Right lobe of liver (tissue), 6 donors: ENCODE measurements at places on chromosomes 1 and 21. TPM values are rescaled to one million over a fixed set of nuclear protein-coding genes. Genes with fewer than 3 reads are reported as not detected.
A peak's percentile ranks its signal among the peaks of the same experiment; 100 is the strongest.

The LIN28A gene
- 0.09 TPM for total RNA-seq

The DDI2 gene
- total RNA-seq: 34.3 TPM

DNA sequence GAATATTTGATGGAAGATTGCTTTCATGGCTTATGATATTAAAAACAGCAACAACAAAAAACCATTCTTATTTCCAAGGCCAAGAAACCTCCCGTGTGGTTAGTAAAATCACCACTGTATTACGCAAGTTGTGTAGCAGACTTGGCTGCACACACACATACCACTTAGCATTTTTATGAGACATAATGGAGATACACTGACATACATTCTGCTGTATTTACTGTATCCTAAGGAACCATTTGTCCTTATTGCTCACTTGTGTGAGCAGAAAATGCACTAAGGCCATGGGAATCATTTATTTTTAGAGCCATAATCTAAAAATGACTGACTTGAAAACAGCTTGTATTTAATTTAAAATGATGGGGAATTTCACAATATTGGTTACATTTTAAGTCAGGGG lies 584 bp upstream of the C1orf141 start:
- H3K27me3 ChIP-seq: no peaks in the 10 kb centered on the region
- no peaks in the 10 kb centered on the region for H3K36me3 ChIP-seq
- H3K4me3 ChIP-seq: no peak overlapping the region

DNA sequence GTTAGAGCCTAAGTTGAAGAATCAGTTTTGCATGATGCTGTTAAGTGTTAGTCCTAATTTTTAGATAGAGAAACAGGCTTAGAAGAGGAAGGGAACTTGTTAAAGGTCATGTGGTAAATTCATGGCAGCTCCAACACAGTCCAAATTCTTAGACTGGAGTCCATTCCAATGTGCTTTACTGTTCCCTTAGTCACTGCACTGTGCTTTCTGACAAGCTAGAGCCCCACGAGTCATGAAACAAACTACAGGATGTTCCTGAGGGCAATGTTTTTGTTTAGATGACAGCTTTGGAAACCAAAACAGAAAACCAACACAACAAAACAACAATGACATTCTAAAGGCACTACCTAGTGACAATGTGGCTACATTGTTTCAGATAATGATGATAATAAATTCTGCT lies 23.1 kb upstream of the RGS4 start:
- no peak overlapping the region for H3K27ac ChIP-seq
- H3K4me3 ChIP-seq: no peak overlapping the region
- H3K27me3 ChIP-seq: no peaks in the 10 kb centered on the region
- no peaks in the 10 kb centered on the region for H3K36me3 ChIP-seq
- no peak for DNase-seq
- no peaks in the 10 kb centered on the region for H3K4me1 ChIP-seq

The KTI12 gene
- 7.5 TPM for total RNA-seq

DNA sequence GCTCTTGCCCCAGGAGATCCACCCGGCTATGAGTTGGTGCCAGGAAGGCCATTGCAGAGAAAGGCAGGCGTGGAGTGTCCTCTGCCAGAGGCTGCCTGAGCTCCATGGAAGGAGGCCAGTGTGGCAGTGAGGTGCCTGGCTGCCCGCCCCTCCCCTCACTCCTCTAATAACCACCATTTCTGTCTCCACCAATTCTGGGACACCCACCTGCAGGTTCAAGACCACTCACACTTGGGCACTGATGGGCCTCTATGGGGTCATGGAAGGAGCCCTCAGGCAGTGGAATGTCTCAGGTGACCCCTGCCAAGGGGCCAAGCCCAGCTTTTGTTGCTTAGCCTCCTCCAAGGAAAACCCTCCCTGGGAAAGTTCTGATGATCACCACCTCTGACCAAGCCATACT lies 731.6 kb downstream of the MATN1 start:
- no peak for DNase-seq
- no peaks in the 10 kb centered on the region for H3K27me3 ChIP-seq

The PDZK1IP1 gene
- 44.3 TPM for total RNA-seq

The OXCT2 gene
- 1.1 TPM for total RNA-seq

The CLCA2 gene
- total RNA-seq: not detected

GRCh38 chr1:15305468-15305770 lies 58.4 kb downstream of the FHAD1 start:
- H3K36me3 ChIP-seq: no peaks in the 10 kb centered on the region
- H3K4me3 ChIP-seq: no peak overlapping the region
- no peak overlapping the region for H3K27ac ChIP-seq
- H3K27me3 ChIP-seq: no peaks in the 10 kb centered on the region

- no peaks in the 10 kb centered on the region for H3K27me3 ChIP-seq
- DNase-seq: no peak
Observed at GRCh38 chr1:212212906-212213305, 72.3 kb upstream of the PPP2R5A start.

- no peaks in the 10 kb centered on the region for H3K36me3 ChIP-seq
- peak; percentile 15 for DNase-seq
- no peak overlapping the region for H3K4me3 ChIP-seq
- no peak overlapping the region for H3K27ac ChIP-seq
- H3K27me3 ChIP-seq: no peaks in the 10 kb centered on the region
Observed at GRCh38 chr1:2965676-2966075, 55.6 kb upstream of the ACTRT2 start.

DNA sequence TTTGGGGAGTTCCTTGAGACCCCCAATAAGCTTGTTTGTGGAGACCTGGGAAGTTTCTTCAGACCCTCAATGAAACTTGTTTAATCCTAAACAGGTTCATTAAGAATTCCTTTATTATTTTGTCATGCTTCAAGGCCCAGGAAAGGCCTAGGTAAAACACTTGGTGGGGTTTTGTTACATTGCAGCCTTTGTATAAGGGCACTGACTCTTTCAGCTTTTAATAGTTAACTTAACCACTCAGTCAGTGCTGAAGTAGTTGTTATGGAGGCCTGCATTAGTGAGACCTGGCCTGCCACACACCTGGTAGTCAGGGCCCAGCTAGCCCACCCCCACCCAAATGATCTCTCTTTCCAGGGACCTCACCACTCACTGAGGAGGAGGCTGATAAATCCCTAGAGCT lies 103.7 kb downstream of the FCRL5 start:
- no peak overlapping the region for H3K27ac ChIP-seq
- no peaks in the 10 kb centered on the region for H3K4me1 ChIP-seq
- no peaks in the 10 kb centered on the region for H3K27me3 ChIP-seq
- H3K4me3 ChIP-seq: no peak overlapping the region

The CELF3 gene
- not detected for total RNA-seq

The PRPF38B gene
- 8.6 TPM for total RNA-seq

The FCGR3B gene
- total RNA-seq: 1.7 TPM

The LPAR3 gene
- total RNA-seq: not detected

GRCh38 chr1:163054181-163054591 lies 15.0 kb upstream of the RGS4 start:
- H3K4me3 ChIP-seq: no peak overlapping the region
- H3K27me3 ChIP-seq: no peaks in the 10 kb centered on the region
- no peaks in the 10 kb centered on the region for H3K4me1 ChIP-seq
- H3K36me3 ChIP-seq: no peaks in the 10 kb centered on the region
- no peak for DNase-seq
- H3K27ac ChIP-seq: no peak overlapping the region

DNA sequence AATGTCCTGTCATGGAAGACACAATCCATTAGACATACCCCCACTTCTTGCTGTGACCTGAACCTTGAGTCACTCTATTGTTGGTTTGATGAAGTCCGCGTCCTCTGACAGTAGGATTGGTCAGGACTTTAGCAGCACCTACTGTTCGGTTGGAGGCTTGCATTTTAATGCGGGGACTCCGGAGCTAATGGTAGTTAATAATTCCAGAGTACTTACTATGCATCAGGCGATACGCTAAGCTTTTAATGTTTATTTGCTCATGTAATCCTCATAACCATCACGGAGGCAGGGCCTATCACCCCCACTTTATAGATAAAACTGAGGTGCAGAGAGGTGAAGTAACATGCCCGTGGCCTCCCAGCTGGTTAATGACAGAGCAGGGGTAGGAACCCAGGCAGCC lies 7.9 kb upstream of the ELF3 start:
- H3K4me1 ChIP-seq: no peaks in the 10 kb centered on the region
- no peak for DNase-seq
- no peaks in the 10 kb centered on the region for H3K27me3 ChIP-seq

The AADACL4 gene
- not detected for total RNA-seq

DNA sequence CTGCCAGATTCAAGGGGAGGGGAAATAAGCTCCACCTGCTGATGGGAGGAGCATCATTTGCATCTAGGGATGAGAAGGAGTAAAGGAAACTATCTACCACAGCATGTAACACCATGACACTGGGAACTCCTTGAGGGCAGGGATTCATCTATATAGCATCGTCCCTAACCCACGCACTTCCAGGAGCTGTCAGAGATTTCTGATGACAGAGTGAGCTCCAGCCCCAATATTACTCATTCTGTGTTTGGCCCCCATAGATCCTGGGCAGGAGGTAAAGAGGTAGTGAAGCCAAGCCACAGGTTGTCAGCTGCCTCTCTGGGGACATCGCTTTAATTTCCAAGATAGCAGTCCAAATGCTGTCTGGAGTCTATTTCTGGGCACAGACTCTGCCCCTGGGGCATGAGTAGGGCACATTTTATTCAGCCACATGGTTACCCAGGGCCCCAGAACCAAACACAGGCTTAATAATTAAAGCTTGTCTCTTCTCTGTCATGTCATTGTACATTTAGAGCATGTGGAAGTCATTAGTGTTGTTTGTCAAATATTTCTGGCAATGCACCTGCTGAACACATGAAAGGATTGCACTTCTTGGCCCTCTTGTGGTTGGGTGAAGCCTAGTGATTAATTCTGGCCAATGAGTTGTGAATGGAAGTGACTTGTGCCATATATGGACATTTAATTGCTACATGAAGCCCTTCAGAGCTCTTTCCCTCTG lies 105.9 kb upstream of the POU3F1 start:
- no peaks in the 10 kb centered on the region for H3K4me1 ChIP-seq
- no peak overlapping the region for H3K27ac ChIP-seq
- H3K36me3 ChIP-seq: no peaks in the 10 kb centered on the region
- no peak overlapping the region for H3K4me3 ChIP-seq

- H3K27me3 ChIP-seq: no peaks in the 10 kb centered on the region
- H3K27ac ChIP-seq: no peak overlapping the region
- H3K4me1 ChIP-seq: no peaks in the 10 kb centered on the region
Observed at GRCh38 chr1:77031106-77031662, 163.9 kb downstream of the ST6GALNAC5 start.

The KRTAP10-3 gene
- not detected for total RNA-seq

DNA sequence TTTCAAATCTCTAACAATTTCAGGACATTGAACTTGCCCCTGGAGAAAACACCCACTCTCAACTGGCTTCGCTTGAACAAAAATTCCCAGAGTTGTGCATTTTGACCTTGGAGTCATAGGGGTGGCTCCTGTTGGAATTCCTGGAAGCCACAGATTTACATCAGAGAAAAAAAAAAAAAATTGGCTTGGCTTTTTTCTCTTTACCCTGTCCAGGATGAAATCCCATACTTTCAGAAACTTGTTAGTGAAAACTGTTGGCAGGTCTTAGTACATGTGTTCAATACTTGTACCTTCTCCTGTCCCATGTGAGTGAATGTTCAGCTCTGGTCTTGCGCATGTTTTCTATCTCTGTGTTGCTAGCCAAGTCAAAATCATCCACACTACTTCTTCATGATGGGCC lies 228.8 kb downstream of the TGFB2 start:
- H3K4me1 ChIP-seq: no peaks in the 10 kb centered on the region
- no peak overlapping the region for H3K4me3 ChIP-seq
- H3K27ac ChIP-seq: no peak overlapping the region

The ABCD3 gene
- total RNA-seq: 54.9 TPM

The SLC16A4 gene
- 3.6 TPM for total RNA-seq

DNA sequence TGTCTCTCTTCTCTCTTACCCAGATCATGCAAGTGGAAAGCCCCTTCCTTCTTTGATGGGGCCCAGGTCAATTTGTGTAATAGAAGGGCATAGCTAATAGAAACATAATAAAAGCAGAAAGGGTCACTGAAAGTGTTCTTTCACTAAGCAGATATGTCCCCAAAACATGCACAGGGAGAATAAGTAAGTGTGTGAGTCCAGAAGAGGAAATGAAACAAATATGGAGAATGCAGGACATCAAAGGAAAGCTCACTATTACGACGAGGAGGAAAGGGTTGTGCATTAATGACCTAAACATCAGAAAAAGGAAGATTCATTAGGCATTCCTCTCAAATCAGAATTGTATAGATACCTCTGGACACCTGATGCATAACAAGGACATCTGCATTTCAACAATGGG lies 81.4 kb upstream of the SMYD2 start:
- H3K4me1 ChIP-seq: no peaks in the 10 kb centered on the region
- no peaks in the 10 kb centered on the region for H3K36me3 ChIP-seq
- H3K27me3 ChIP-seq: no peaks in the 10 kb centered on the region
- no peak overlapping the region for H3K27ac ChIP-seq
- no peak for DNase-seq
- no peak overlapping the region for H3K4me3 ChIP-seq

The CNIH4 gene
- 19.5 TPM for total RNA-seq

DNA sequence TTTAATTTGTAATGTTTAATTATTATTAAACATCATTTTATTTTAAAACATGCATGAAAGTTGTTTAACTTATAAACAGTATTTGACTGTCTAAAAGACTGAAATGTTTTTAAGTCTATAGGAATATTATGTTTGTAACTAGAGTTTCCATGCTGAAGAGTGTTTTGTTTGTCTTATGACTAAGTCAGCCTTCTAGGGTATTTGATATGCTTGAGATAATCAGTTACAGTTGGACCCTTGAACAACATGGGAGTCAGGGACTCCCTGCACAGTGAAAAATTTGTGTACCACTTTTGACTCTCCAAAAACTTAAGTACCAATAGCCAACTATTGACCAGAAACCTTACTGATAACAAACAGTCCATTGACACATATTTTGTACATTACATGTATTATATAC lies 45.5 kb upstream of the KANK4 start:
- H3K36me3 ChIP-seq: no peaks in the 10 kb centered on the region
- H3K27ac ChIP-seq: no peak overlapping the region
- no peaks in the 10 kb centered on the region for H3K27me3 ChIP-seq
- no peaks in the 10 kb centered on the region for H3K4me1 ChIP-seq
- no peak overlapping the region for H3K4me3 ChIP-seq
- DNase-seq: no peak
